ENCODE measurements at places on chromosomes 3 and 15.

DNA sequence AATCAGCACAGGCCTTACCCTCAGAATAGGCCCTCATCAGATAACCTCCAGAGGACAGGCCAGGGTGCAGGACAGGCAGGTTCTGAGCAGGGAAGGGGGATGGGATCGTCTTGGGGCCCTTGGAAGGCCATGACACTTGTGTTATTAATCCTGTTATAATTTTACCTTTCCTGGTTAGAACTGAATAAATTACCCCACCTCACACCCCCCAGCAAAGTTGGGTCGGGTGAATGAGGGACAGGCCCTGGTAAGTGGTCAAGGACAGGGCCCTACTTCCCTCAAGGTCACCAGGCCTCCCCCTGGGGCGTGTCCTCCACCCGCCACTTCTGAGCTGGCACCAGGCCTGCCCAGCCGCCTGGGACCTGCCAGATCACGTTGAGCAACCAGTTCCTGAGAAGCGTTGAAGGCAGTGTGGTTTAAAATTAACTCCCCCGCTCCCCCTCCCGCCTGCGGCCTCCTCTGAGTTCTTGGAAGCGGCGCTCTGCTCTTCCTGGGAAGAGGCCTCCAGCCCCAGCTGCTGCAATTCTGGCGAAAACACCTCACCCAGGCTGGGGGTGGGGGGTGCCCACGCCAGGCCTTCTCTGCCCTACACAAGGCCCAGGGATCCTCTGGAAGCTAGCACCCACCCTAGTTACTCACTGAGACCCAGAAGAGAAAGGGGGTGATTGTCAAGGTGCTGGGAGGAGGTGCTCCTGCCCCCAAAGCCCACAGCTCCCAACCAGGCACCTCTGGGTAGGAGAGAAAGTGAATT, 10.6 kb downstream of the CISH start:
- peak; percentile 80 for DNase-seq

- no peak for DNase-seq
Observed at GRCh38 chr3:126621171-126621570, 33.8 kb downstream of the TXNRD3 start.

- DNase-seq: no peak
Observed at GRCh38 chr3:54033761-54034160, 88.6 kb upstream of the CACNA2D3 start.

- no peak for DNase-seq
Observed at GRCh38 chr3:9473496-9474065, 76.2 kb downstream of the SETD5 start.
